ENCODE measurements at places on chromosomes 4 and X.
A peak's percentile ranks its signal among the peaks of the same experiment; 100 is the strongest.

- no peak for DNase-seq
Measured at GRCh38 chr4:79013756-79014155, 74.5 kb upstream of the PAQR3 start.

- peak; percentile 57 for DNase-seq
Measured at GRCh38 chr4:139603576-139604410, 47.8 kb upstream of the SETD7 start.

- DNase-seq: no peak
Measured at GRCh38 chr4:147639388-147639787, 22.2 kb downstream of the TMEM184C start.

GRCh38 chrX:35499071-35499862 is 298.9 kb upstream of the MAGEB16 start:
- DNase-seq: no peak

DNA sequence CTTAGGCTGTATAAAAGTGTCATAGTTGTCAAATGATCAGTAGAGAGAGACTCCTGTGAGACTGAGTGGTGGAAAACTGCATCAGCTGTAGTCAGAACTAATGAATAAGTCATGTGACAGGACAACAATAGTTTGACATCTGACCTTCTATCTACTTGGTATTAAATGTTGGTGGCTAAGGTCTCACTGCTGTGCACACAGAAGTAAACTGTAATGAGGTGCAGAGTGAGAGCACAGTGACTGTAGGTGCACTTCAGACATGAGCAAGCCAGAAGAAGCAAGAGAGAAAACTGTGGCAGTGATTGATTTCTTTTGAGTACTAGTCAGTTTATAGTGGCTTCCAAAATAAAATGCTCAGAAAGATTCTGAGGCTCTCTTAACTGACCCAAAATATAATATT is 803.6 kb downstream of the RAPGEF2 start:
- DNase-seq: no peak

DNA sequence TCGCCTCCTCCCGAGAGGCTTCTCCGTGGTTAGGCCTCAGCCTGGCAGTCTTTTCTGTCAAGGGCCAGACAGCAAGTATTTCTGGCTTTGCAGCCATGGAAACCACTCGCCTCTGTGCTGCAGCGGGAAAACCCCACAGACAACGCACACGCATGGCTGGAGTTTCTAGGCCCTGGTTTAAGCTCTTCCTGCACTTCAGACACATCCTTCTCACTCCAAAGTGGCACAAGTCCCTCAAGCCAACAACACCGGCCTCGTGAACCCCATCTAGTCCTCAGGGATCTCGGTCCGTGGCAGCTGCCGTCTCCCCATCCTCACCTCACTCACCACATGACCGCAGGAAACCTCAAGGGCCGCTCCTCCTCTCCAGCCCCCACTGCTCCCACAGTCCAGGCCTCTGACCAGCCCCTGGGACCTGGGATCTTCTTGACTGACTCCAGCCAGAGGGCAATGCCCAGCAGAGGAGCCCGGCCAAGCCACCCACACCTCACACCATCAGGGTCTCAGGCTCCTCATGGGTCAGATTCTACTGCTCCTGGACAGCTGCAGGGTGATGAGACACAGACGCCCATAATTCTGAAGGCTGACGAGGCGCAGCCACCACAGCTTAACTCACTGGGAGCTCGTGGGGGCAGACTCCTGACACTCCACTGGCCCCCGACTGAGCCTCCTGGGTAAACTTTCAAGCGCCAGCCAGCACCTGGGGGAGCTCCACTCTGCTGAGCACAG is 21.7 kb downstream of the LETM1 start:
- no peak for DNase-seq

DNA sequence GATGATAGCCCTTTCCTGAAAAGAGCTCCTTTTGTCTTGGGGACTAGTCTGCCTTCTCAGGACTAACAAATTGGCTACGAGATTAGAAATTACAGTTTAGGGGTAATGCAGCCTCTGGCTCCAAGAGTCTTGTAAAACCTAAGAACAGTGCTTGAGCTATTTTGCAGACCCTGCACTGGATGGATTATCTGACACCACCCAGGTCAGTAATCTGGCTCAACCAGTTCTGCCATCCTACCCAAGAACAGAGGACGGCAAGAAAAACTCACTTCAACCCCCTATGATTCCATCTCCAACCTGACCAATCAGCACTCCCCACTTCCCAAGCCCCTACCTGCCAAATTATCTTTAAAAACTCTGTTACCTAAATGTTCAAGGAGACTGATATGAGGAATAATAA is 225.1 kb downstream of the FAM47A start:
- DNase-seq: no peak

DNA sequence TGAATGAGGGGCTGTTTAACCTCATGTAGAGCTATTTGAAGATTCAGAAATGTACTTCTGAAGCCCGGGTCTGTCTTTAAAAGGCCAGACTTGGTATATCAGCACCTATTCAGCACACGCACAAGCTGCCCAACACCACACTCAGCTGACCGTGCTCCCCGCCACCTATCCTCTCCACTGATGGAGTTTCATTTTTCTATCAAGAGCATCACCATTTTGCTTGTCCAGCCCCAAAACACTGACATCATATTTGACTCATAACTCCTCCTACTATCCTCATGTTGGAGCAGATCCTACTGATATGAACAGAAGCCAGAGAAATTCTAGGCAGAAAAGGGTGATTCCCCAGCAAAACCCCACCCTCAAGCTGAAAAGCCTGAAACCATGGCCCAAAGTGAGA is 100.3 kb downstream of the SORBS2 start:
- DNase-seq: no peak

DNA sequence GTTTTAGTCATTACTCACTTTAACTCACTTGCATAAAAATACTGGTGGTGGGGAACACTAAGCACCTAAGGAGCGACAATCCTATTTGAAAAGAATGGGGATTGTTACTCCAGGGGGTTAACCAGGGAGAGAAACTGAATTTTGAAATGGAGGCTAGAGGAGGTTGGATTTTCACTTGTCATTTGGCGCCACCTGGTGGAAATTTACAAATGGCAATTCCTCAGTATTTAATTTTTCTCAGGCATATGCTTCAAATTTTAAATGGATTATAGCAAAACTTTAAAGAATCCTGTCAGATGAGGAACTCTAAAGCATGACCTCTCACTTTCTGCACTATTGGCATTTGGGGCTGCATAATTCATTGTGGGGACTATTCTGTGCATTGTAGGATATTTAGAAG is 2.7 kb upstream of the GEMIN8 start:
- DNase-seq: peak; percentile 43

- DNase-seq: no peak
Measured at GRCh38 chr4:6960154-6960553, 50.5 kb downstream of the TBC1D14 start.

DNA sequence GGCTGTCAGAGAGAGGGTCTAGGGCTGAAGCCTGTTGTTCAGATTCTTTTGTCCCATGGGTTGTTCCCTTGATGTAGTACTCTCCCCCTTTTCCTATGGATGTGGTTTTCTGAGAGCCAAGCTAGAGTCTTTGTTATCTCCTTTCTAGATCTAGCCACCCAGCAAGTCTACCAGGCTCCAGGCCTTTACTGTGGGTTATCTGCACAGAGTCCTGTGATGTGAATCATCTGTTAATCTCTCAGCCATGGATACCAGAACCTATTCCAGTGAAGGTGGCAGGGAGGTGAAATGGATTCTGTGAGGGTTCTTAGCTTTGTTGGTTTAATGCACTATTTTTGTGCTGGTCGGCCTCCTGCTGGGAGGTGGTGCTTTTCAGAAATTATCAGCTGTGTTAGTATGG is 109.5 kb downstream of the PRR32 start:
- DNase-seq: no peak

- no peak for DNase-seq
Measured at GRCh38 chr4:47210828-47211227, 179.5 kb downstream of the GABRB1 start.

- no peak for DNase-seq
Measured at GRCh38 chr4:156901871-156902270, 69.7 kb downstream of the PDGFC start.

- DNase-seq: no peak
Measured at GRCh38 chr4:120403296-120403695, 336.6 kb upstream of the MAD2L1 start.

GRCh38 chr4:7828011-7828720 is 111.5 kb downstream of the AFAP1 start:
- DNase-seq: peak; percentile 90

DNA sequence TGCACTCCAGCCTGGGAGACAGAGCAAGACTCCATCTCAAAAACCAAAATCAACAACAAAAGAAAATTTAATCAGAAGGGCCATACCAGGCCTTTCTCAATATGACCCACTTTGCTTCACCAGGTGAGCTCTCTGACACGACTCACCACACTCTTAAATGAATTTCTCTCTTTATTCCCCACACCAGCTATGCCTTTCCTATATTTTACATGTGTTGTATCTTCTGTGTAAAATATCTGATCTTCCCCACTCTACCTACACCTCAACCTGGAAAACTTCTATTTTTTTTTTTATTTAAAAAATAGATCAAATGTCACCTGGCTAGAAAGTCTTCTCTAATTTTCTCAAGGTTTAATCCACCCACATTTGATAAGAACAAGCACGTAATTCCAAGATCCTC is 77.6 kb upstream of the SLC39A8 start:
- no peak for DNase-seq

- DNase-seq: no peak
Measured at GRCh38 chr4:8305851-8306471, 36.4 kb downstream of the HTRA3 start.

- no peak for DNase-seq
Measured at GRCh38 chrX:17584248-17584681, 153.0 kb upstream of the SCML1 start.

DNA sequence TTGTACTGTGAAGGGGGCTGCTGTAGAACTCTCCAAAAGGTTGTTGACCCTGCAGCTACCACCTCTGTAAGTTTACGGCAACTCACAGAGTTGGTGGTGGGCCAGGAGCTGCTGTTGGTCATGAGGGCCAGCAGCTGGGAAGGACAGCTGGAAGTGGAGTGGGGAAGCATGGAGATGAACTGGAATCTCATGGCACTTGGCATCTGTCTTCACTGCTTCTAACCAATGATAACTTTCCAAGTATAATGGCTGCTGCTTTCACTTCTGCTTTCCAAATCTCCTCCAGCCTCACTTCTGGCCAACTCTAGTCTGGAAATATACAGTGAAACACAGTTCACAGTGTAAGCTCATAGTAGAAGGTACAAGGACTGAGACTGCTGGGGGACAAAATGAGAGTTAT is 126.5 kb upstream of the INTU start:
- no peak for DNase-seq

DNA sequence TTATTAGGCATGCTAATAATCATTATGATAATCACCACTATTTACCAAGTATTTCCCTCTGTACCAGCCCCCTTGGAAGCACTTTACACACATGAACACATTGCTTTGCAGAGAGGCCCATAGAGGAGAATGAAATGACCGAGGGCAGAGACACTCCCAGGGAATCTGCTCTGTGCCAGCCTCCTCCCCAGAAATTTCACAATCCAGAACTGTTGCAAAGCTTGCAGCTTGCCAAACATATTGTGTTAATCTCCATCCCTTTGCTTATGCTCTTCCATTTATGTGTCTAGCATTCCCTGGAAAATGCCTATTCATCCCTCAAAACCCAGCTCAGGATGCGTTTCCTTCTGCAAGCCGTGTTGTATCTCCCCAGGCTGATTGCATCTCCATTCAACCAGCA is 37.8 kb downstream of the CYTL1 start:
- DNase-seq: no peak

- DNase-seq: no peak
Measured at GRCh38 chrX:131869182-131869581, 153.9 kb upstream of the STK26 start.

- DNase-seq: no peak
Measured at GRCh38 chr4:17698116-17698515, 83.3 kb downstream of the FAM184B start.

DNA sequence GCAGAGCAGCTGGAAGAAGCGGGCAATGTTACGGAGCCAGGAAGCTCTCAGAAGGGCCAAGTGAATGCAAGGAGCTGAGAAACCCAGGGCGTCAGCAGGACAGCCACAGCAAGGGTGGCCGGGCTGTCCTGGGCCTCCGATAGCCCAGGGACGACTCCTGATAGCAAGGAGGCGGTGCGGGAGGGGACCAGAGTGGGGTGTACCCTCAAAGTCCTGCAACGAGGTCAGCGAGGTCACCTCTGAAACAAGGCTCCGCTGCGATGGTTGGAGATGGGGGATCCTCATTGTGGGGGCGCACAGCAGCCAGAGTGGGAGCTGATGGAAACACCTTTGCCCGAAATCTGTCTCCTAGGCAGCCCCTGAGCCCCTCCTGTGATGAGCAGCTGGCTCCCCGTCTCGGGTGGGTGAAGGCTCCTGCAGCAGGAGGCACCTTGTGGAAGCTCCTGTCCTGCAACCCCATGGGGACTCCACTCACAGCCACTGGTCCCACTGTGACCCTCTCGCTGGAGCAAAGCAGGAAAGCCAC is 4.3 kb upstream of the CCNQ start:
- DNase-seq: no peak

DNA sequence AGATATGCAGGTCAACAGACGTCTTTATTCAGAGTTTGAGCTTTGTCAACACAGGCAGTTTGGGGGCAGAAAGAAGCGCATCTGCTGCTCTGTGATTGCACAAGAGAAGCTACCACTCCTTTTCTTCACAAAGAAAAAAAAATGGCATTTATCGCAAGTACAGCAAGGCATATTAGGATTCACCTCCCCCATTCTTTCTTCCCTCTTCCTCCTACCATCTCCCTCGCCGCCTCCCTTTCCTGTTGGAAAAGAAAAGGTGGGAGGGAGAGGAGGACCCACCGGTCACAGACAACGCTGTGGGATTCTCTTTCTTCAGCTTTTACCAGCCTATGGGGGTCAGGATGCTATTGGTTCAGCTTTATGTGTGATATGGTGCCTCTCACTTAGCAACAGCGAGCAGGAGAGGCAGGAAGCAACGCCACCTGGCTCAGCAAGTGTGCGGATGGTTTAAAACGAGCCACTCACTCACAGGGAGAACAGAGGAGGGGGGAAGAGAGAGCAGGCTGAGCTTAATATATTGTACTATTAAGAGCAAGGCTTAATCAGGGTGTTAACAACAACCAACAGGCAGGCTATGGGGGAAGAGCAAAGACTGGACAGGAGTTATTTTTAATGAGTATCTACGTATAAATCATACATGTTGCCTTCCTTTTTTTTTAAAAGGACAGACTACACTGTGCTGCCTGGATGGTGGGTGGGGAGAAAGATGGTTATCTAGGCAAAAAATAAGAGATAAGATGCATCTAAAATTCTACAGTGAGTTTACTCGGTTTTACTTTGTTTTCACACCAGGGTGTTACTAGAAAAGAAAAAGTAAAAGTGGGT is 104.7 kb downstream of the MAML3 start:
- peak; percentile 39 for DNase-seq

DNA sequence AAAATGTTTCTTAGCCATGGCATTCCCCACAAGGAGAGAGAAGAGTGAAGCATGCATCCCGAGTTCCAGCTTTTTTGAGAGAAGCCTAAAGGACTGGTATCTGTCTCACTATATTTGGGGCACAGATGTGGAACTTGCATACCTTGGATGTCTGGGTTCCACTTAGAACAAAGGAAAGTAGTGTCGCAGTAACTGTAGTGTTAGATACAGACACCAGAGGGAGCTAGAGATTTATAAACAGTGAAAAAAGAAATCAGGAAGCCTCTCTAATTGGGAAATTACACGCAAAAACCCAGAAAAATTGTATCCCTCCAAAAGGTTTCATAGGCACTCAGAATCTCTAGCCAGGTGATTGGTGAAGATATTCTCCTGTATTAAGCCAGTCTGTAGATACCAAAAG is 34.4 kb downstream of the AGTR2 start:
- DNase-seq: no peak
